Activated T-helper 1 cell treated with anti-CD3 and anti-CD28 coated beads, Interleukin-12 subunit alpha, Interleukin-12 subunit beta, Interleukin-2, Interleukin-4 antibody, amounts not matched to agents 30 ng/mL and 10 ng/mL and 1 ng/mL, durations not matched to agents 14 hours and 24 hours and 36 hours (primary cell): ENCODE measurements at places on chromosomes 13 and 19.

- no peak for DNase-seq
Measured at GRCh38 chr13:111527614-111528229, 207.3 kb downstream of the TEX29 start.

DNA sequence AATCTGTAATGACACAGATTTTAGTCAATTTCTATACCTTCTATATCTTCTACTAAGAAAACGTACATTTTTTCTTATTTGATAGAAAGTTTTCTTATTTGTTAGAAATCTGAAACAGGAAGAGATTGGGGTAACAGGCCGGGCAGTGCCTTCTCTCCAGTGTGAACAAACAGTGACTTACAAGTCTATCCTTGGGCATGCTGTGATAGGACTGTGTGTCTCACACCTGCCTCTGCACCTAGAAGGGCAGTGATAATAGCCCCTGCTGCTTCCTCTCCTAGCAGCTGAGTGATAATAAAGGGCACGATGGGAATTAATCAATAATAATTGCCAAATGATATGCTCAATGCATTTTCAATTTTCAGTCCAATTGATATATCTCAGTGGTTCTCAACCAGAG, 1.4 kb downstream of the TMEM272 start:
- DNase-seq: no peak

DNA sequence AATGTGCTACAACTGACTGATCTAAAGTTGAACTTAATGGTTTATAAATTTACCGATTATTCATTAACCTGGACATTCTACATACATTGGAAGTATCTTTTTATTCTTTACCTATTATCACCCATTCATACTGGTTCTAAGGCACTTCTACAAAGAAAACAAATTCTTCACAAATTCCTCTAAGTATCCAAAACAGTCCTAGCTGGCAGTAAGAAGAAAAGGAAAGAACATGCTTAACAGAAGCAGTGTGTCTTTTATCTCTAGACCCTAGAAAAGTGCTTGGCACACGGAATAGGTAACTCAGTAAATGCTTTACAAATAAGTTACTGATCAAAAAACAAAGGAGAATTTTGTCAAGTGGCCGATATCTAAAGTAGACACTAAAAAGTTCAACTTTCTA, 32.8 kb downstream of the TSC22D1 start:
- DNase-seq: no peak

DNA sequence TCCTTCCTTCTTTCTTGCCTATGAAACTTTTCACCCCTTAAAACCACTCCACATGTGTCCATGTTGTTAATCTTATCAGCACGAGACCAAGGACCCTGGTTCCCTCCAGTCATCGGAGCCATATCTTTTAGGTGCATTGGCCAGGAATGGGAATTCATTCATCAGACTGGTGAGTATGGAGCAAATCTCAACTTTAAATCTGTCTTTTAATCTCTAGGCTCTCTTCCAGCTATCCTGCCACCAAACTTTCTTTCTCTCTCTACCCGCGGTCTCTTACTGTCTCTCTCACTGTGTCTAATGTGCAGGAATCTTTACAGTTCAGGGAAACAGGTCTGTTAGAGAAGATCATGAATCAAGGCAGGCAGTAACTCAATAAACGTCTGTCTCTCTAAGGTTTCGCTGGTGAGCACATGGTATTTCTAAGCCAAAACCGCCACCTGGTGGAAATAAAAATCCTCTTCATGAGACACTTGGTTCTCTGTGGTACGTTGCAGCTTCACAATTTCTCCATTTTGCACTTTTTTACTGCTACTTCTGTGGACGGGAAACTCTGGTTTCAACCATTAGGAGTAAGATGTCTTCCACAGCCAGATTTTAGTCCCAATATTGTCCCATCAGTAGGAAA, 16.1 kb downstream of the LGALS16 start:
- peak; percentile 50 for DNase-seq

GRCh38 chr19:17963936-17964691, 2.8 kb upstream of the KCNN1 start:
- no peak for DNase-seq

DNA sequence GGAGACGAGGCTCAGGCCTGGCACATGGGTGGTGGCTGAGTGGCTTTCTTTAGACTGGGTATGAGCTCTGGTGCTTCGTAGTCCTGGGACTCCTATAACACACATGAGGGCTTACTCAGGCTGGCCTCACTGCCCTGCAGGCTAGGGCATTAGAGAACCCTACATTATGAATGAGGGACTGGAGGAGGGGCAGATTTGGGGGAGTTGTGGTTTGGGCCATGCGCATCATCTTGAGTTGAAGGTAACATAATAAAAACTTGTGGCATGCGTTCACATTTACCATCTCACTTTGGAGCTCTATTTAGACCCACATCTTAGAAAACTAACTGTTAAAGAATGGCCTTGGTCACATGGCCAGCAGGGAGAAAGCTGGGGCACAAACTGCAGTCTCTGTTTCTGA, 54.2 kb downstream of the STARD13 start:
- DNase-seq: no peak

- DNase-seq: peak; percentile 51
Measured at GRCh38 chr19:18846862-18847548, 15.2 kb downstream of the UPF1 start.

DNA sequence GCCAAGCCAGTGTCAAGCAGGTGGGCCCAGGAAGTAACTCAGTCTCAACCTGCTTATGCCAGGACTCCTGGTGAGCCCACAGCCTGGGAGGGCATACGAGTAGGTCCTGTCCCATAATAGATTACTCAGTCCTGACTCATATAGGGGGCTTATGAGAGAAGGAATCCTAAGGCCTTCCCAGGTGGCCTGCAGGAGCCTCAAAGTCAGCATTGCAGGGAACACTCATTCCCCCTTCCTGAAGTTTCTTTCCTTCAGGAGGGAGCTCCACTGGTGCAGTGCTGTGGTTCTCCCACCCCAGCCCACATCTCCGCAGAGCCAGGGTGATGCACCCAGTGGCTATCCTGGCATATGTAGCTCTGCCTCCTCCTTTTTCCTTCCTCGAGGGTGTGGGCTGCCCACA, 137.3 kb downstream of the ZIC5 start:
- no peak for DNase-seq

DNA sequence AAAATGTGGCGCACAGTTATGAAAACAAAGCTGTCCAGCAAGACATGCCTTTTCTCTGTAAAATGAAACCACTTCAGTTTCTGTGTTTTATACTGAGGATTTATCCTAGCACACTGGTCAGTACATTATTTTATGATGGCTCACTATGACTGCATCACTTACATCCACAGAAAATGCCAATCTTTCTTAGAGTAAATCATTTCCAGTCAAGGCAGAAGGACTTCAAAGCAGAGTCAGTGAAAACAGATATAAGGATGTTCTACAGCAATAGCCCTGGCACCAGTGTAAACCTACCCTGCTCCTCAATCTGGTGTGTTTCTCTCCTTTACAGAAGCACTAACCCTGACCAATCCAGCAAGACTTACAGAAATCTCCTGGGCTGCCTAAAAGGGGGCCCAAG, 473.5 kb downstream of the GPC6 start:
- DNase-seq: no peak
